CD4-positive, alpha-beta T cell treated with Interleukin-4 for 1 hour (primary cell): ENCODE measurements at places on chromosomes 5 and 9.

- no peak for DNase-seq
These were observed 146.4 kb downstream of the SGCD start for GRCh38 chr5:156473269-156473908.

GRCh38 chr5:112555197-112555596 is 136.1 kb upstream of the EPB41L4A start:
- DNase-seq = no peak

- DNase-seq = no peak
These were observed 49.2 kb upstream of the NTRK2 start for GRCh38 chr9:84620338-84620737.

DNA sequence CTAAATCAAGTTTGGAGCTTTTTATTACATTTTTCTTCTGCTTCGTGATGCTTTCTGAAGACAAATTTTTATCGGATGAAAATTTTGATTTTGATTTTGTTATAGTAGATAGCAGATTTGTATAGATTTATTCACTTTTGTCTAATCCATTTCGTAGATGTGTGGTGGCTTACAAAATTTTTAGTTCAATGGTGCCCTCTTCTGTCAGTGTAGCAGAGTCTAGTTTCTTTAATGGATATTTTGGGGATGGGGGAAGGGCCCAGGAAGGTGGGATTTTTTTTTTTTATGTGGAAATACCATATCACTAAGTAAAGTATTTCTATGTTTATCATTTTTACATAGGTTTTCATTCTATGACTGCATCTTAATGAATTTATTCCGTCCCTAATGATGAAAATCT is 259.9 kb upstream of the TARS1 start:
- no peak for DNase-seq

- DNase-seq = no peak
These were observed 249.1 kb upstream of the ADCY2 start for GRCh38 chr5:7146886-7147285.
